ENCODE measurements at places on chromosomes 2 and 18.

DNA sequence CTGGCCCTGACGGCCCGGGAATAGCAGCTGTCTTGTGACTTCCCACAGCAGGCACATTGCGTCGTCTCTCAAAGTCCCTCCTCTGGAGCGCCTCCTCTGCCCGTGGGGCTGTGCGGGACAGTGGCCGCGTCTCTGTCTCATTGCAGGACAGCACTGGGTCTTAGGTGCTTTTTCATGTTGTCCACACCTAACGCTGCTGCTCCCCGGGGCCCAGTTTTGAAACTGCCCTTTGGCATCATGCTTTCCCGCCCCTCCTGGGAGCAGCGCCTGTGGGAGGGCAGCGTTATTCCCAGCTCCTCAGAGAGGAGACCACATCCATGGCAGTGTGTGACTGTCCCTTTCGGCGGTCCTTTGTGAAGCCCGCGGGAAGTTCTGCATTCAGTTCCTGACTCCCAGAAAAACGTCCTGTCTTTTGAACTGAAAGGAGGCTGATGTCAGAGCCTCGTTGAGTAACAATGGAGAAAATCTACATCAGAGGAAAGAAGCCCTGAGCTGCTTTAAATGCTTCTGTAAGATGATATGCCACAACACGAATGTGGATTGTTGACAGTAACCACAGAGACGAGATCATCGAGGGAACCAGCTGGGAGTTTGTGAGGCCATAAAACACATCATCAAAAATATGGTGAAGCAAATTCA is 226.0 kb downstream of the FAM210A start:
- no peaks in the 10 kb centered on the region for H3K27me3 ChIP-seq
- H3K27ac ChIP-seq, result peak overlapping the region; percentile 90
- no peak for DNase-seq
- no peak overlapping the region for H3K4me3 ChIP-seq
- peaks cover 13% of the 10 kb centered on the region for H3K36me3 ChIP-seq

DNA sequence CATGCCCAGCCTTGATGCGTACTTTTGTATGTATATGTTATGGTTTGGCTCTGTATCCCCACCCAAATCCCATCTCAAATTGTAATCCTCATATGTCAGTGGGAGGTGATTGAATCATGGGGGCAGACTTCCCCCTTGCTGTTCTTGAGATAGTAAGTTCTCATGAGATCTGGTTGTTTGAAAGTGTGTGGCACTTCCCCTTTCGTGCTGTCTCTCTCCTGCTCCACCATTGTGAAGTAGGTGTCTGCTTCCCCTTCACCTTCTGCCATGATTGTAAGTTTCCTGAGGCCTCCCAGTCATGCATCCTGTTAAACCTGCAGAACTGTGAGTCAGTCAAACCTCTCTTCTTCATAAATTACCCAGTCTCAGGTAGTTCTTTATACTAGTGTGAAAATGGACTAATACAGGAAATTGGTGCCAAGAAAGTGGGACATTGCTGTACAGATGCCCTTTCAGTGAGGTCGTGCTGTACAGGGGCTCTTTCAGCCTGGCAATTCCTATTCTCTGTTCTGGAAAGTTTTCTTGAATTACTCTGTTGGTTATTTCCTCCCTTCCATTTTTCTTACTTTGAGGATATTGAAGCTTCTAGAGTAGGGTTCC is 38.2 kb downstream of the KCMF1 start:
- no peak overlapping the region for H3K4me3 ChIP-seq
- no peak for DNase-seq
- no peaks in the 10 kb centered on the region for H3K4me1 ChIP-seq
- peaks cover 13% of the 10 kb centered on the region for H3K36me3 ChIP-seq
- no peaks in the 10 kb centered on the region for H3K27me3 ChIP-seq

- H3K36me3 ChIP-seq, result no peaks in the 10 kb centered on the region
- H3K4me1 ChIP-seq, result no peaks in the 10 kb centered on the region
- H3K27ac ChIP-seq, result no peak overlapping the region
These were observed 109.3 kb upstream of the CNGA3 start for GRCh38 chr2:98236935-98237334.

DNA sequence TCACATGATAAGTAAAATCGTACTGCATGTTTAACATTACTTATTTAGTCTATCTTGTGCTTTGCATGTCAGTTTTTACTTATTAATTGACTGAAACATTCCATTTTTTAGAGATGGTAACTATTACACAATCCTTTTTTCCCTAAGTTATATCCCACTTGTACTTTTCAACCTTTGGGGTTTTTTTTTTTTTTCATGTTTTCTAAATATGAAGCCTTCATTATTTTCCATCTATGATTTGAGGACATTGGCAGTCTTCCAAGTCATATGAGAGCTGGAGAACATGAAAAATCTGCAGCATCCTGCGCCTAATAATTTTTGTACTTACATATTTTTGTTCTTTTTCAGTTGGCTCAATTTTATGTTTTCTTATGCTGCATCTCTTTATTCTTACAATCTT is 113.9 kb downstream of the MYO1B start:
- no peak overlapping the region for H3K27ac ChIP-seq
- no peak overlapping the region for H3K4me3 ChIP-seq
- no peaks in the 10 kb centered on the region for H3K27me3 ChIP-seq

DNA sequence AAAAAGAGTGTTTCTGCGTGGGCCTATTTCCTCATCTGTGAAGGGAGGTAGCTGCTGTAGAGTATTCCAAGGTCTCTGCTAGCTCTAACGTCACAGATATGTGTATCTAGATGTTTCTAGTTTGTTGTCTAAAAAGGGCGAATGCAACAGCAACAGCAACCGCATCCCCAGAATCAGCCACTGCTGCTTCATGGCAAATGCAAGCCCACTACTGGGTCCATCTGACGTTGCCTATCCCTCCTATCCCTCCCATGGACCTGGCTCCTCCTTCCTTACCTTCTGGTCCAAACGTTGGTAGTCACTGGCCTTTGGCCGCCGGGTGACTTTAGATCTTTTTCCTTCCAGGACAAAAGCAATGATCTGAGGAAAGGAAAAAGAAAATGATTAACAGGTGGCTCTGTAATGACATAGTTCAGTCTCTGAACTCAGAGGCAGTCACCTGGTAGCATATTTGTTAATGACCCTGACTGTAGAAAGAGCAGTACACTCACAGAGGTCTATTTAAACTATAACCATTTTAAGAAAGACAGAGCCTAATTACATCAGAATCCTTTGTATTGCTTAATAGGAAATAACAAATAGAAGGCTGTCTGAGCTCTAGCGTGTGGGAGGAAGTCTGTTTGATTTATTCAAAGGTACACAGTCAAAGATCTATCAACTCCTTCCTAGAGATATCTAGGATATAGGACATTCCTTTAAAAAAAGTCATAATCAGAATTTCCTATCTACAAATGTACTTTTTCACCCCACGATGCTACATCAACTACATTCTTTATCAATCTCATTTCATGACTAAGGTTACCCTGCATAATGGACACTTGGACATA is 2.9 kb downstream of the TGOLN2 start:
- no peak overlapping the region for H3K27ac ChIP-seq
- H3K36me3 ChIP-seq, result peaks cover 53% of the 10 kb centered on the region
- no peaks in the 10 kb centered on the region for H3K27me3 ChIP-seq
- peak overlapping the region; percentile 83 for H3K4me3 ChIP-seq
- no peak for DNase-seq

GRCh38 chr18:61471541-61471940 is 138.3 kb downstream of the CDH20 start:
- H3K4me1 ChIP-seq, result no peaks in the 10 kb centered on the region
- no peak for DNase-seq
- H3K27me3 ChIP-seq, result no peaks in the 10 kb centered on the region
- no peak overlapping the region for H3K4me3 ChIP-seq
- no peak overlapping the region for H3K27ac ChIP-seq

DNA sequence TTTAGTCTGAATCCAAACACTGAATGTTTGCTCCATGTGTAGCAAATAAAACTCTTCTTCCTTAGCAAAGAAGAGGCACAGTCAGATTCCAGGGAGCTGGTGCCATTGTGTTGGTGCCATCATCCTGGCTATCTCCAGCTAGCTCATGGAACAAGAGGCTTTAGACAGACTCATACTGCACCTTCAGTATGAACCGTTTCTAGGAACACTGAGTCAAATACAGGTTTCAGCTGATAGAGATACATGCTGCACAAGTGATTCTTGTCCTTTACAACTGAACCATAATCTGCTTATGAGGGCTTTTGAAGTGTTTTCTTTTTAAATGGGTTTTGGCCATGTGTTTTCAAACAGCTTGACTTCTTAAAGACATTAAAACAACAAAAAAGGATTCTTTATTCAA is 57.9 kb downstream of the DYNC1I2 start:
- H3K36me3 ChIP-seq, result peaks cover 71% of the 10 kb centered on the region
- no peak overlapping the region for H3K4me3 ChIP-seq
- no peak for DNase-seq
- H3K27me3 ChIP-seq, result no peaks in the 10 kb centered on the region
- no peak overlapping the region for H3K27ac ChIP-seq

DNA sequence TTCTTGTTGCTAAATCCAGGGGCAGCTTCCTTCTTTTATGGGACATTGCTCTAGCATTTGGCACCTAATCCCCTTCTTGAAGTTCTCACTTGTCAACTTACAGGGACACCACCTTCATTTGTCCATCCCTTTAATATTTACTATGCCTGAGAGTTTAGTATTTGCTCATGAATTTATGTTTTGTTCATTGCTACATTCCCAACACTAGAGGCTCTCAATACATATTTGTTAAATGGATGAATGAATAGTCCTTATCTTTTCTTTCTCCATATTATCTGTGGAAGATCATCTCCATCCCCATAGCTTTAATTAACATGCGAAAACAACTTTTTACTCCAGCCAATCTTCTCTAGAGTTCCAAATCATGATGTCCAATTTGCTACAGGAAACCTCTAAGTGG is 5.4 kb downstream of the CWC22 start:
- no peak for DNase-seq
- no peak overlapping the region for H3K4me3 ChIP-seq
- H3K4me1 ChIP-seq, result peaks cover 8% of the 10 kb centered on the region
- no peaks in the 10 kb centered on the region for H3K27me3 ChIP-seq
- no peak overlapping the region for H3K27ac ChIP-seq
- H3K36me3 ChIP-seq, result no peaks in the 10 kb centered on the region

DNA sequence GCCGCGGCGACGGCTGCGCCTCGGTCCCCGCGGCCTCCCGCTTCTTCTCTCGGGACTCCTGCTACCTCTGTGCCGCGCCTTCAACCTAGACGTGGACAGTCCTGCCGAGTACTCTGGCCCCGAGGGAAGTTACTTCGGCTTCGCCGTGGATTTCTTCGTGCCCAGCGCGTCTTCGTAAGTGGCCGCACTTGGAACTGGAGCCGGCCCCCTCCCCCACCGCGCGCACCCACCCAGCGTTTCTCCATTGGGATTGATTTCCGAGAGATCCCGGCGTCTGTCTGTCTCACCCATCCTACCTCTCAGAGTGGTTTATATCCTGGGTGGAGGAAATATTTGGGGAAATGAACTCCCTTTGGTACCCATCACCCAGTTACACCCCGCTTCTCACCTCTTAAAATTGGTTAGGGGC is 498 bp downstream of the ITGAV start:
- peak overlapping the region; percentile 97 for H3K4me3 ChIP-seq
- DNase-seq, result peak; percentile 67
- no peaks in the 10 kb centered on the region for H3K4me1 ChIP-seq
- no peaks in the 10 kb centered on the region for H3K27me3 ChIP-seq

- H3K27ac ChIP-seq, result no peak overlapping the region
- no peaks in the 10 kb centered on the region for H3K27me3 ChIP-seq
- H3K4me1 ChIP-seq, result no peaks in the 10 kb centered on the region
- DNase-seq, result no peak
These were observed 27.4 kb upstream of the MTIF2 start for GRCh38 chr2:55296393-55296792.

DNA sequence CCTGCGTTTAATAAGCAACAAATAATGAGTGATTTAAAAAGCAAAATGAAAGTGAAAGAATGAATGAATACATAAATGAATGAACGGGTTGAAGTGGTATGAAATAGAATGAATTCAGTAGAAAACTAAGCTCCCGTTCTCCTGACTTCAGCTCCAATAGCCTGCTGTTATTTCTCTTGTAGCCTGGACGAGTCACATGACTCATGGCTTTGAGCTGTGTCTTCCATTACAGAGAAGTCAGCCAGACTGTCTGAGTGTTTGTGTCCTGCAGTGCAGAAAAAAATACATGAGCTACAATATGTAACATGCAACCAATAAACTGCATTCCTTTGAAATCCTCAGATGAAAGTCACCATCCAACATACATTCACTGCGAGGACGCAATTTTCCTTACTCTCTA is 21.2 kb downstream of the SCG2 start:
- H3K4me1 ChIP-seq, result no peaks in the 10 kb centered on the region
- H3K27ac ChIP-seq, result no peak overlapping the region
- no peak overlapping the region for H3K4me3 ChIP-seq
- no peaks in the 10 kb centered on the region for H3K27me3 ChIP-seq

- DNase-seq, result no peak
- H3K27me3 ChIP-seq, result peaks cover 25% of the 10 kb centered on the region
- H3K4me3 ChIP-seq, result peak overlapping the region; percentile 58
- no peaks in the 10 kb centered on the region for H3K36me3 ChIP-seq
- no peak overlapping the region for H3K27ac ChIP-seq
These were observed 166.9 kb downstream of the MSH2 start for GRCh38 chr2:47569658-47570475.

- no peaks in the 10 kb centered on the region for H3K4me1 ChIP-seq
- DNase-seq, result no peak
- H3K4me3 ChIP-seq, result no peak overlapping the region
- no peaks in the 10 kb centered on the region for H3K27me3 ChIP-seq
- no peak overlapping the region for H3K27ac ChIP-seq
- H3K36me3 ChIP-seq, result no peaks in the 10 kb centered on the region
These were observed 363.5 kb downstream of the GRB14 start for GRCh38 chr2:164257742-164258141.

DNA sequence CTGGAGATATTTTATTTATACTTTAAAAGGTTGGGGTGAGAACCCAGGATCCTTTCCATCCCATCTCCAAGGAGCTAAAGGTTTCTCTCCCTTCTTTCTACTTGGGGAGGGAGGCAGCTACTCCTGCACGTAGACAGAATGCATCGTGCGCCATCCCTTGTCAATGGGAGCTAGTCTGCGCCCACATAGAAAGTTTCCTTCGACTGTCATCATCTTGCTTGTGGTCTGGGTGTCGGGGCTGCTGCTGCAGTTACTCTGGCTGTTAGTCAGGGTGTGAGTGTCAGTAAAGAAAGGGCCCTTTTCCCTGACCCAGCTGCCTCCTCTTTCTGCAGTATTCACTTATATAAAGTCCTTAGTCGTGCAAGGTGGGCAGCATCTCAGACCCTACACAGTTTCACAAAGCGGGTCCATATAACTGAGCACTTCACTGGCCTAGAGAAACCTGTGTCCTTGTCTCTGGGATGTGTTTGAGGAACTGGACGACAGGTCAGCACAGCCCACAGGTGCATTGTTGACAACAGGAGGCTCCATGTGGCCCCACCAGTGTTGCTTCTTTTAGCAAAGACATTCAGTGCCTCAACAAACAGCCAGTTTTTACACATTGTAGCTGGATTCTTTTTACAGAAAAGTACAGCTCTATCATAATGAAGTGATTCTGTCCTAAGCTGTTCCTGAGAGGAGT is 22.4 kb downstream of the NPAS2 start:
- H3K4me3 ChIP-seq, result no peak overlapping the region

- H3K36me3 ChIP-seq, result no peaks in the 10 kb centered on the region
- H3K27me3 ChIP-seq, result no peaks in the 10 kb centered on the region
- no peak overlapping the region for H3K4me3 ChIP-seq
- H3K27ac ChIP-seq, result no peak overlapping the region
- H3K4me1 ChIP-seq, result no peaks in the 10 kb centered on the region
These were observed 245.2 kb upstream of the STON1 start for GRCh38 chr2:48284621-48285212.

- no peaks in the 10 kb centered on the region for H3K27me3 ChIP-seq
- no peaks in the 10 kb centered on the region for H3K36me3 ChIP-seq
- no peak for DNase-seq
- no peaks in the 10 kb centered on the region for H3K4me1 ChIP-seq
- no peak overlapping the region for H3K27ac ChIP-seq
These were observed 316.4 kb downstream of the DSEL start for GRCh38 chr18:67199993-67200617.

All from ascending aorta (tissue), 2 donors.